NCI-H510A (cell line): ENCODE measurements at places on chromosomes 3 and 15.
A peak's percentile ranks its signal among the peaks of the same experiment; 100 is the strongest.

DNA sequence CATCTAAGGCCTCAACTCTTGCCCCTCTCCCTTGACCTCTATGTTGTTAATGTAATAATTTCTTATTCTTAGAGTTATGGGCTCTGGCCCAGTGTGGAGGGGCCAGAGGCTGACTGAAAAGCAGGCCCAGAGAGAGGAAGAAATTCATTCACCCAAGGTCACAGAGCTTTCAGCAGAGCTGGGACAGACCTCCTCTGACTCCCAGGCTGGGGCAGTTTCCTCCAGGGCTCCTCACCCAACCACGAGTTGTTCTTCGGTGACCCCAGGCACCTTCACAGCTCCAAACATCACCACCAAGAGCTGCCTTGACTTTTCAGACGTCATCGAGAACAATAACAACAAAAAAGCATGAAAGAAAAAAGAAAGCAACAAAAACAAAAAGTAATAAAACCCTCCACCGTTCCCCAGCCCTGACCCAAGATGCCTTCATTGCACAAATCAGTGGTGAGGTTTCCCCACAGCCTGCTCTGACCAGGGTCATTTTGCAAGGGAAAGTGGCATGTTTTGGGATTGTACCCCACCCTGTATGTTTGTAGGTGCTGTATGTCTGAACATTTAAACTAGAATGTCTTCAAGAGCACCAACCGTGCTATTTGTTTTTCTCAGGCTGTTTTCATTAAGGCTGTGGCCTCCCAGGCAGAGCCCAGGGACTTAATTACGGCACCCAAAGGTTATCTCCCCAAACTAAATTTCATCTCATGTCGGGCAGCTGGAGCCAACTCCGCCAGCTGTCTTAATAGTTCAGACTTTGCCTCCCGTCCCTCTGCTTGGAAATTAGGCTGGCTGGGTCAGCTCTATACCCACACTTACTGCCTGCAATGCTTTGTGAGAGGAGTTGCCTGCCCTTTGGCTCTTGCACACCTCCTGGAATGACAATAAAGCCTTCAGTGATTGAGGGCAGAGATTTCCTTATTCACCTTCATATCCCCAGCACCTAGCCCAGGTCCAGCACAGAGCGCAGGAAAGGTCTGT lies 173.8 kb downstream of the RPLP1 start:
- no peak for DNase-seq

DNA sequence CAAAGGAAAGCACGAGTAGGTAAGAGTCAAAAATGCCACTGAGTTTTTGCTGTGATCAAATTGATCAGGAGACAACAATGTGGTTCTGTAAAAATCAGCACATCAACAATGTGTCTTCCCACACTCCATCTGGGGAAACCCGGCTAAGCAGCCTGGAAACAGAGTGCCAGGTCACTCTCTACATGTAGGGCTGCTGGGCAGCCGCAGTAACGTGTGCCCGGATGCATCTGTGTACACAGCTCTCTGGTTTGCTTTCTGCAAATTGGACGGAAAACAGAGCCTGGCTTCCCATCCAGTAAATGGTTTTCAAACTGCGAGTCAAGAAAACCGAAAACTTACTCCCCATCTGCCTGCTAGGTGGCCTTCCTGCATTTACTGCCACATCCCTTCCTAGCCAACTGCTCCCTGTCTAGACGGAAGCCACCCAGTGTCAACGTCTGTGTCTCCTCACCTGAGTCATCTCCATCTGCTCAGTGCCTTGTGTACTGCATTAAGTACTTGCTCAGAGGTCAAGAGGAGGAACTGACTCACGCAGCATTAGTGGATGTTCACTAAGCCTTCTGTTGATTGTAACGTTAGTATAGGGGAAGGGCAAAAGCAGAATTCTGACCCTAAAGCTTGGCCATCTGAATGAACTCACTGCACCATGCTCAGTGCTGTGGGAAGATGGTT lies 124.1 kb downstream of the TJP1 start:
- peak; percentile 55 for DNase-seq

DNA sequence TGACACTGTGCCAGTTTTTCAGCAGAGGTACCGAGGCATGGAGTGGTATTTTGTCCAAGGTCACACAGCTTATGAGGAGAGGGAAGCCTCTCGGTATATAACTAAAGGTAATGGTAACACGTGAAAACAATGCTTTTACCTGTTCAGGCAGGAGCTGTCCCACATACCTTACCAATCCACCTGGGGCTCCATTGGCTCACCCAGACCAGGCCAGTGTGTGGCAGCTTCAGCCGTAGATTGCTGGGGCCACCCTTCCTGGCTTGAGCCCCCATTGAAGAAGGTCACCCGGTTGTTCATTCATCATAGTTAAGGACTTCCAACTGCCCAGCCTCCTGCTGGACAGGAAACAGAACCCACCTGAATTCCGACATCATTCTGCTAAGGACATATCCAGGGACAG lies 9.2 kb upstream of the RPP14 start:
- no peak for DNase-seq

DNA sequence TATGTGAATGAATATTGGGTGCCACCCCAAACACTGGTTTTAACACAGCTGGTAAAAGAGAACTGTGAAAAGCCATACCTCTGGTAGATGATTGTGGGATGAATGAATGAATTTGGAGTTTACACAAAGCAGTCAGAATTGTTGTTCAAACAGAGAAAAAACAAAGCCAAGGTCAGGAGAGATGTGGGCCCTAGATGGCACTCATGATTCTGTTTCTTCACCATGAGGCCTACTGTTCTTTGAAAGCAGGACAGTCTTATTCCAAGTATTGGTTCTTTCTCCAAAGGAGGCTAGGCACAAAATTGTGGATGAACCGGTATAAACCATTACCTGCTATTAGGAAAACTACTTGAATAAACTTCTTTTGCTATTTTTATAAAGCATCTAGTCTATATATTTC lies 97.6 kb downstream of the SAMMSON start:
- DNase-seq, result no peak

GRCh38 chr15:71290881-71291635 lies 175.8 kb downstream of the THSD4 start:
- no peak for DNase-seq

GRCh38 chr3:101202640-101203039 lies 117.7 kb downstream of the IMPG2 start:
- DNase-seq, result no peak

DNA sequence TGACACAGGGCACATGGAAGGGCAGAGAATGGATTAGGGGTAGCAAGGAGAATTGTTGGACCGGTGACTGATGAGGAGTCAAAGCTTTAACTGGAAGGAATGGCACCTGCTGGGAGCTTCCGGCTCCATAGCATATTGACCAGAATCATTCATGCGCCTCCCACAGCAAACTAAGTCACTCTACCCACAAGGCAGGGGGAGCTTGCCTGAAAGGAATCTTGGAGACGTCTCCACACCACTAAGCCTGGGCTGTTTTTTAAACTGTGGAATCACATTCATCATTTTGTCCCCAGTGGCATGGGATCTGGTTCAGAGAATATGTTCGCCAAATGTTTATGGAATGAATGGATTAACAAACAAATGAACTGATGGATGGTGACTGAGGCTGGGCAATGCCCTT lies 57.0 kb upstream of the ITGA11 start:
- no peak for DNase-seq

DNA sequence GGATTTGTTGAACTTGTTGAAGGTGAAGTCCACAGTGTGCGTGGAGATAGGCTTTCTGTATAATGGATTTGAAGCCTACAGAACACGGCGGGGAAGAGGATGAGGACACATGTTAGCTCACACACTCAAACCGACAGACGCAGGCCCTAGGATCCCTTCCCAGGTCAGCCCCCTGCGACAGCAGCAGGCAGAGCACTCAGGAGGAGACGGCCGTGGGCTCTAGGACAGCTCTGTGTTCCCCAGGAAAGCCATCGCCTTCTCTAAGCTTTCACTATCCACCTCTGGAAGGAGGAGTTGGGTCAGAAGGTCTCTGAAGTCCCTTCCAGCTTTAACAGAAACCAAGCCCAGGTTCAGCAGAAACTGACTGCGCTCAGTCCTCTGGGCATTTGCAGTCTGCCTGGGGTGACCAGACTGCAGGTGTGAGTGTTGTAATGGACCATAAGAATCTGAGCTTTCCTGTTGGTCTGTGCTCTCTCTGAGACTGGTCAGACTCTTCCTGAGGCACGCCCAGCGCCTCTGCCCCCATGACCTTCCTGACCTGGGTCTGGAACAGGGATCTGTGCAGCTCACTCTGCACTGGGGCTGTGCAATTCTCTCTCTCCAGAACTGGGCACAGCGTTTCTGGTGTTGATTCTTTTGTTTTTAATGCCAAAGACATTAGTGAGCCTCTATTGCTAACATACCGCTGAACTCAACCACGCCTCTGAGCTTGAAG lies 33.5 kb downstream of the UMPS start:
- DNase-seq, result no peak

- DNase-seq, result no peak
Observed at GRCh38 chr3:1830851-1831250, 267.8 kb upstream of the CNTN4 start.

DNA sequence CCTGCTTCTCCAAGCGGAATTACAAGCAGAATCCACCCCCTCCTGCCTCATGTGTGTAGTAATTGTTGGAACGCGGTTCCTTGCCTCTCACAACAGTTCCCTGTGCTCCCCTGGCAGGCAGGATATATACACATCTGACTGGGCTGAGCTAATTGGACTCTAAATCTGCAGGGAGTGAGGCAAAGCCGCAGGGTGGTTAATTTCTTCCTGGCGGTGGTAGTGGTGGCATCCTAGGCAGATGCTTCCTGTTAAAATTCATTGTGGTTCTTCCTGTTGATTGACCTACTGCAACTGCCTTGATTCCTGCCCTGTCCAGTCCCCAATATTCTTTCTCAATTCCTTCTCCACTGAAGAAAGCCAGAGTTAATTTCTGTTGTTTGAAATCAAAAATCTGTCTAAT lies 202.9 kb upstream of the PROK2 start:
- DNase-seq, result no peak

- no peak for DNase-seq
Observed at GRCh38 chr3:106030627-106030963, 161.8 kb upstream of the CBLB start.
